ENCODE measurements at places on chromosomes 2 and 18. TPM values are rescaled to one million over a fixed set of nuclear protein-coding genes. Genes with fewer than 3 reads are reported as not detected.

DNA sequence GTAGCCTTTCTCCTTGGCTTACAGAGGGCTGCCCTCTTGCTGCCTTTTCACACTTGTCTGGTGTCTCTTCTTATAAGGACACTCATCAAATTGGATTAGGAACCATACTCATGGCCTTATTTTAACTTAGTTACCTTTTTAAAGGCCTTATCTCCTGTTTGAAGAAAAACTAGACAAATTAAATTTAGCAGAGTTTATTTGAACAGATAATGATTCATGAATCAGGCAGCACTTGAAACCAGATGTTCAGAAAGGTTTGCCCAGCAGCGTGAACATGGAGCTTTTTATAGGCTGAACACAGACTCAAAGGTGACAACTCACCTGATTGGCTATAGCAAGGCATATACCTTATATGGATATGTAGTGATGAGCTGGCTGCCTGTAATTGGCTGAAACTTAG is 238.0 kb downstream of the GULP1 start:
- DNase-seq, result no peak

The ADAM17 gene
- polyA plus RNA-seq, result 6.5 TPM

GRCh38 chr2:213740453-213740852 is 456.2 kb downstream of the SPAG16 start:
- DNase-seq, result no peak

DNA sequence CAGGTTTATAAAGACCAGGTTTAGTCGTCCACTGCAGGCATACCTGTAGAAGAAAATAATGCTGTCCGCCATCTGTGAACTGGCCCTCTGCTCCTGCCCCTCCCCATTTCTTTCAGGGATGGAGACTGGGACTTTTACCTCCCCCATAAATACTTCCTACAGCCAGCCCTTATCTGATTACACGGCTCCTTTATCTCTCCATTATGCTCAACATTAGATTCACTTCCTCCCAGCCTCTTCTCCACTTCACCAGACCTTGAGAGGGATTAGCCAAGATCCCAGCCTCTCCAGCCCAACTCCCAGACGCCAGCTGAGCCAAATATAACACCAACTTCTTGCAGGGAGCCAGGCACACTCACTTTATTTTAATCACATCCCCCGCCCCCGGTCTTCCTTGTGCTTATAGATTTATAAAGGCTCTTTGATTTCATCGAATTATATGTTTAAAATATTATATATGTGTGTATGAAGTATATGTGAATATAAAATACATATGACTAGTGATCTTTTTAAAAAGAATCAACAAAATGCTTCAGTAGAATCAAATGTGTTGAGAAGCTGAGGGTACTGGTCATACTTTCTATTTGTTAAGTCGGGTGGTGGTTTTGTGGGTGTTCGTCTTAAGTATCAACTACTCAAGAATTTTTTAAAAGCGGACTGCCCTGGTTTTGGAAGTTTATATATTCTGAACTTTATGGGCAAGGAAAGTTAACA is 81.0 kb downstream of the SPRED2 start:
- no peak for DNase-seq

The UGT1A9 gene
- 414 TPM for polyA plus RNA-seq

DNA sequence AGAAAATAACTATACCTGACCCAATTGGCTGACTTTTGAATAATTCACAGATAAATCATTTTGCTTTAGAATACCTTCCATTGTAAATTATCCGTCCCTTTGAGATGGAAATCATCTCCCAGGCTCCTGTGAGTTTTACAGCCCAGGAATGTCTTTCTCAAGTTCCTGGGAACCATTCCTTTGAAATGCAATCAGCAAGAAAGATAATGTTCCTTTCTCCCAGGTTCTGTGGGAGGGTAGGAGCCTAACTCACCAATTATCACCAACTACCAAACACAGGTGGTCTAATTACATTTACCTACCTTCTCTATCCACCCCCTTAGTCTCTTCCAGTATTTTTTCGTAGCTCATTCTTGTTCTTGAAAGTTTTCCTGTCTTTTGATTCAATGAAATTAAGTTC is 1016.0 kb downstream of the SOCS6 start:
- no peak for DNase-seq

- DNase-seq, result no peak
These were observed 65.0 kb downstream of the RPL37A start for GRCh38 chr2:216563646-216564045.

DNA sequence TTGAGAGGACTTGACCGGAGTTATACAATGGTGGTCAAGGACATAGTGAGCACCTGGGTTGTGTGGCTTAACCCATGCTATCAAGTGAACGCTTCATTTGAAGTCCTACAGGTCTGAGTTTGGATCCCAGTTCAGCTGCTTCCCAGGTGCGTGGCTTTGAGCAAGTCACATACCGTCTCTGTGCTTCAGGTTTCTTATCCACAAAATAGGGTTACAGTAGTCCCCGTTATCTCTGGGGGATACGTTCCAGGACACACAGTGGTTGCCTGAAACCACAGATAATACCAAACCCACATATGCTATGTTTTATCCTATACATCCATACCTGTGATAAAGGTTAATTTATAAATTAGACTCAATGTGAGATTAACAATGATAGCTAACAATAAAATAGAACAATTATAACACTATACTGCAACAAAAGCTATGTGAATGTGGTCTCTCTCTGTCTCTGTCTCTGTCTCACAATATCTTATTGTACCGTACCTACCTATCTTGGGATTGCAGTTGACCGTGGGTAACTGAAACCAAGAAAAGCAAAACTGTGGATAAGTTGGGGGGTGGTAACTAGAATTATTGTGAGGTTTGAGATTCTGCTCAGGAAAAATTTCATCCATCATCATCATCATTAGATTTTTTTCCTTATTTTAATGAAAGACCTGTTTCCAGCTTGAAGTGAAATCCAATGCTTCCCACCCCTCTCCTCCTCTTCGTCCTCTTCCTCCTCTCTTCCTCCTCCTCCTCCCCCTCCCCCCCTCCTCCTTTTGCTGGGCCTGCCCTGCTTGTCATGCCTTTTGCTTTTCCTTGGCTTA is 22.7 kb downstream of the LBH start:
- DNase-seq, result no peak

The TANK gene
- polyA plus RNA-seq, result 21.2 TPM

GRCh38 chr2:117968722-117969121 is 45.1 kb downstream of the CCDC93 start:
- DNase-seq, result no peak

DNA sequence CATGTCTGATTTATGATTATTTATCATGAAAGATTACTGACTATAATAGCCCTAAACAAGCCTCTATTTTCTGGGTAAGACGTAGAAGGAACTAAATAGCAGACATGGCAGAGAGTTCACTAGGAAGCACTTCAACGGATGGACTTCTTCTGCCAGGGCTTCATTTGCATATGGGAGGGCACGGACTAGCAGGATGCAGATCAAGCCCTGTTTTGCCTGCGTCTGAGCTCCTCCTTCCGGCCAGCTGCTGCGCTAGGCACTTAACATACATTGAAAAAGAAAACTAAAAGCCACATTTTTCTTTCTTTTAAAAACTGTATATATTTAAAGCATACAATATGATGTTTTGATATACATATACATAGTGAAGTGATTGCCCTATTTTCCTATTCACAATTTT is 340.0 kb upstream of the MEX3C start:
- no peak for DNase-seq

- no peak for DNase-seq
These were observed 28.2 kb downstream of the SOX11 start for GRCh38 chr2:5720426-5720825.

The RPL31 gene
- 2,844 TPM for polyA plus RNA-seq

- peak; percentile 67 for DNase-seq
These were observed 387.3 kb downstream of the CLIP4 start for GRCh38 chr2:29502460-29502911.

DNA sequence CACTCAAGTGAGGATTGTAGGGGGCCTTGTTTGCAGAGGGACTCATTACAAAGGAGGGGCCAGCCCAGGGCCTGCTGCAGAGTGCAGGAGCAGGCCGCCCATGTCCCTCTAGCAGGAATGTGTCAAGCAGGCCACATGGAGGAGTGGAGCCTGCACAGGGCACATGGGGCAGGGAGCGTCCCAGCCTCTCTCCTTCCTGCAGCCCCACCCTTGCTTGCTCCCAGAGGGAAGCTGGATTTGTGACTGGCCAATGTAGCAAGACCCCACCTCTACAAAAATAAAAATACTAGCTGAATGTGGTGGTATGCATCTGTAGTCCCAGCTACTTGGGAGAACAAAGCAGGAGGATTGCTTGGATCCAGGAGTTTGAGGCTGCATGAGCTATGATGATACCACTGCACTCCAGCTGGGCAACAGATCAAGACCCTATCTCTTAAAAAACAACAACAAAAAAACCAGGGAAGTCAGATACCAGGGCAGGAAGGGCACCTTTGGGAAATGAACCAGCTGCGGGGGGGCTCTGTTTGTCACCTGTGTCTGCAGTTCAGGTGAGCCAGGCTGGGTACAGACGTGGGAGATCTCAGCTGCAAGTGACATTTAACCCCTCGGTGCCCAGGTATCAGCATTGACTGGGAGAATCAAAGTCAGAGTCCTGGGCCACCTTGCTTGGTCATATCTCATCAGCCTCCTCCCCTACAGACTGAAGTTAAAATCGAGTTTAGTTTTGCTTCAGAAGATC is 27.7 kb downstream of the IMPA2 start:
- DNase-seq, result no peak

The RABL2A gene
- polyA plus RNA-seq, result 12.8 TPM

DNA sequence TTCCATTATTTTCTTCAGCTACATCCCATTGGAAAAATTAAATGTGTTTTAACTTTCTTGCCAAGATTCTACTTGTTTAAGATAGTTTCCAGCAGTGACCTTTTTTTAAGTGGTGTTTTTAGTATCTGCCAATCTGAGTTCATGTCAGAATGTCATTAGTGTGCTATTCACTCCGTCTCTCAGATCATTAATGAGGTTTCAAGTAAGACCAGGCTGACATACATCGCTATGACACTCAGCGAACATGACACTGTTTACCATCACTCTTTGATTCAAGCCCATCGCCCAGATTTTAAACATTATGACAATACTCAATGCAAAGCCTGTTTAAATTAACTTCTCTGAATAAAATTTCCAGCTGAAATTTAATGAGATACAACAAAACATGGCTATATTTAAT is 272.0 kb upstream of the KYNU start:
- no peak for DNase-seq

DNA sequence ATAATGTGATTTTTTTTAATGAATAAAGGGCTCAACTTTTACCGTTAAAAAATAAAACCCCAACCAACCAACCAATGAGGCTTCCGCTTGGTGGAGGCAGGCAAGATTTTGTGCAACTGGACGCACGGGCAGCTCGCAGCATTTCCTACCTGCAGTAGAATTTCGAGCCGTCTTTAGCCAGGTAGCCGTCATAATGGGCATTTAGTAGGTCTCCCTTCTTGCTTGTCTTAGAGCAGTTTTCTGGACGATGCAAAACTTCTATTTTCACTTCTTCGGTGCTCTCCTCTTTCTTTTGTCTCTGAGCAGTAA is 316 bp downstream of the FKBP7 start:
- no peak for DNase-seq

DNA sequence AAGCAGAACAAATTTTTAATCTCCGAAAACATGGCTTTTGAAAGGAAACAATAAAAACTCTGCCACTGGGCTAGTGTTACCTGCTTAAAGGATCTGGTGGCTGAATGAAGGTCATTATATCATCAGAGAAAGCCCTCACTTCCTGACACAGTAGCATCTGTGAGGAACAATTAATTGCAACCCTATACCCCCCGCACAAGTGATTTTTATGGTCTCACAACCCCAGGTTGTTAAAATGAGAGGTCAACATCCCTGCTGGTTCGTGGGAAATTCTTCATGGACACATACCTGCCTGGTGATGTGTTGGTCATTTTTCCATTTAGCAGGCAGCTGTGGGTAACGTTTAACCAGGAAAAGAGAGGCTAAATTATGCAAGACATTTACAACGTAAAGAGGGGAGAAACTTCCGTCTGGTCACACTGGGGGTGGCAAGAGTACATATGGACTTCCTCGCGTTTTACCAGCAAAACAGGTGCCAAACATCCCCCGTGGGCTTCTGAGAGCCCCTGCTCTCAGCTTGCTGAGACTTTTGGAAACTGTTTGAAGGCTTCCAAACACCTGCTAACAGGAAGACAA is 29.2 kb downstream of the NIFK start:
- DNase-seq, result no peak

DNA sequence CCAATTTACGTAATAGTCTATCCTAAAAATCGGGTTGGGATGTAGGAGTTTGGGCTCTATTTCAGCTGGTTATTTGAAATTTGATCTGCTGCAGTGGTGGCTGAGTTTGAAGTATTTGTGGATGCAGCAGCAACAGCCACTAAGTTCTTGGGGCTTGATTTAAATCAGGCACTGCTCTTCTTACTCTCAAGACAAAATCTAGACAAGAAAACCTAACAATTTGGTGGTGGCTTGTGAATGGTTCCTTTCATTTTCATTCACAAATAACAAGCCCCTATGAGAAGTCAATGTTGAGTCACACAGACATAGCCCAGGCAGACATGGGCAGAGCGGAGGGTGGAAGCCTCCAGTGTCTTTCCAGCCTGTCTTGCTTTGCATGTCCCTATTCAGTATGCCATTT is 199.3 kb downstream of the LTBP1 start:
- DNase-seq, result peak; percentile 58

DNA sequence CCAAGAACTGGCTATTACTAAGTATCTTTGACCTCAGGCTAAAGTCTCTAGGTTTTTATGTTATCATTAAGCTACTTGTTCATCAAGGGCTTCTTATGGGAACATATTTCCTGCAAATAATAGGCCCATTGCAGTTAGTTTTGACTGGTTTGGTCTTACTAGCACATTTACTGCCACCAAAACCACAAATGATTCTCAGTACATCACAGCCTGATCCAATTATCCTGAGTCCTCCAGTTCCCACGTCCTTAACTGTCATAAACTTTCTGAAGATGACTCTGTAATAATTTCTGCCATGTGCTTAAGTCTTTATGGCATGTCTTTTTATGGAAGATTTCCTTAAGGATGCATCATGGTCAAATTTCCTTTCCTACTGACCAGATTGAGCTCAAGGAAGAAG is 123.3 kb upstream of the TANK start:
- no peak for DNase-seq

The TFCP2L1 gene
- 44.4 TPM for polyA plus RNA-seq

GRCh38 chr2:39741871-39742270 is 37.2 kb downstream of the THUMPD2 start:
- no peak for DNase-seq

DNA sequence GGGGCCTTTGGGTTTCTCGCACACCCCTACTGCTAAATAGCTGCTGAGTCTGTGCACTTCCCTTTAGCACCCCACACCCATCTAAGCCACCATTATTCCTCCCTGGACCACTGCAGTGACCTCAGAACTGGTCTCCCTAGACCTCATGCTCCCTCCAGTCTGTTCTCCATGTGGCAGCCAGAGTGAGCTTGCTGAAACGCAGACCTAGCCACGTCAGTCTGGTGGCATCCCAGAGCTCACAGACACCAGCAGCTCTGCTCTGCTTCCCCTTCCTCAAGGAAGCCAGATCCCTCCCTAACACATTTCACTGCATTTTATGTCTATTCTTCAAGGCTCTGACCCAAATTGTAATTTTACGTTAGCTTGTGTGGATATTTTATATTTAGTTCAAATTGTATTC is 144.4 kb downstream of the DYSF start:
- no peak for DNase-seq

- no peak for DNase-seq
These were observed 96.6 kb downstream of the INHBB start for GRCh38 chr2:120442541-120442922.

GRCh38 chr18:5508821-5509220 is 35.0 kb downstream of the EPB41L3 start:
- no peak for DNase-seq

The TMEM169 gene
- polyA plus RNA-seq, result 1.6 TPM
